ENCODE measurements at places on chromosomes 12 and 14.

DNA sequence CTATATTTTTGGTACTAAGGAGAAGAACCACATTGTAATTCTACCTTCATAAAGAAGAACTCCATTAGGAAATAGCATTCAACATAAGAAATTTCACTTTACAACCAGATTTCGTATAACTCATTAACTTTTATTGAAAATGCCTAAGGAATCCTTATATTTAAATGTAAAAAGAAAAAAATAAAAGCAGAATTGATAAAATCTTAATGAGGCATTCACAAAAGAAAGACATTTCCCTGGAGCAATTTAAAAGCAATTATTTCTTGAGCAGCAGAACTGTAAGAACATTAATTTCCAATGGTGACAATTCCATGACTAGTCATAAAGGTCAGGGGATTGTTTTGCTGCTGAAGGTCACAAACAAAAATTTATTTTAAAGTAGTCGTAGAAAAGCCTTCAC is 1192.8 kb upstream of the TMEM132C start:
- no peak for DNase-seq

GRCh38 chr12:2112401-2112800 is 59.6 kb downstream of the CACNA1C start:
- peak; percentile 45 for DNase-seq

DNA sequence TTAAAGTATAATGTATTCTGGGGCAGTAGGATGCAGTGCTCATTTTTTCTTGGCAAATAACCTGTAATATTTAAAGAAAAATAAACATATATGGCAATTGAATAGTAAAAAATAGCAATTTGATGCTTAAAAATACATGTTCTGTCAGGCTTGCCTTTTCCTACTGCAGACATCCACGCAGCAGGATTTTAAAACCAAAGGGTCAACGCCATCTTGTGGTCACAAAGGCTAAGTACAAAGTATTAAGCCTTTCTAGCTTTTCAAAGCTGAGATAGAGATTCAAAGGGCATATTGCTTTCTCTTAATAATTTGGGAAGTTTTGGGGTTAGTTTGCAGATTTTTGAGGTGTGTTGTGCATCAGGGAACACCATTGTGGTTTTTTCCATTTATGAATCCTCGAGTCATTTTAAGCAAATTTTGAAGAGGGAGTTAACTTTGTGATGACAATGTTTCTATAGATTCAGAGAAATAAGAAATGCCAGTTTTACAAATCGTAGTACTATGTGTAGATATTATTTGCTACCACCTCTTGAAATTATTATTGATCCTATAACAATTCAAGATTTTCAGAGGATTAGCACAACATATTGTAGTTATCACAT is 4.7 kb upstream of the CCER1 start:
- peak; percentile 81 for DNase-seq

- peak; percentile 46 for DNase-seq
Observed at GRCh38 chr12:25130741-25131188, 64.2 kb downstream of the DNAI7 start.

GRCh38 chr12:28023156-28023887 is 50.8 kb upstream of the PTHLH start:
- DNase-seq = no peak

DNA sequence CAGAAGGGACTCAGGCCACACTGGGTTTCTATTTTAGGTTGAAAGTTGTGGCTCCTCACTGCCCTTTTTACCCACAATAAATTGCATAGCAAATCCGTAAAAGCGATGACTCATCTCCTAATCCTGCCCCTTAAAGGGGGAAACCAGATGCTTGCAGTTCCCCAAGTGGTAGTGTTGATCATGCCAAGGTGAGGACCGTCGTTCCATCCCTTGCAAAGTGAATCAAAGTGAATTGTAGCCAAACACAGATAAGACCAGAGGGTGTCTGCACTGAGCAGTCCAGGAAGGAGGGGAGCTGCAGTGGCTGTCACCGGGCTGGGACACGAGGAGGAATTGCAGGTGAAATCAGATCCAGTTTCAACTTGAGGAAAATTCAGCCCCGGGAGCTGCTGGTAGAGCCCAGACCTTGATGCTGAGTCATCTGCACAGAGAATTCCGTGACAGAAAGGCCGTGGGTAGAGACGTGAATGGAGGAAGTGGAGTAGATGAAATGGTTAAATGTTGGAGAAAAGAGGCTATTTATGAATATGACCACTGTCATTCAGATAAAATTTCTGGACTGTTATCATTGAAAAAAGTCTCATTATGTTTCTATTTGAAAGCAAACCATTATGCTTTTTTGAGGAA is 44.2 kb upstream of the MMP17 start:
- DNase-seq = peak; percentile 28

DNA sequence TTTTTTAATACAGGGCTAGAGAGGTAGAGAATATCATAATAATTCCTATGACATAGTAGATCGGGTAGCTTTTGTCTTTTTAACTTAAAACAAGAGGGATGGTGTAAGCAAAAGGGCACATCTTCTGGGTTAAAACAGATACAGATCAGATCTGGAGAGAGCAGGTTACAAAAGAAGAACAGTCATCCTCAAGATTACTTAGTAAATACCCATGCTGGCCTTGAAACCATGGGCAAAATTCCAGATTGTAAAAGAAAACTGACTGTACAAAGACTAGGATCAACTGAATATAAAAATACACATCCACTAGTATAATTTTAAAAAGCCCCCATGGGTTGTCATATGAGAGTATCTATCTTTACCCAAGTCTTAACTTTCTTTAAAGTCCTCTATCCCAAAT is 76.7 kb downstream of the MED13L start:
- no peak for DNase-seq

- no peak for DNase-seq
Observed at GRCh38 chr14:50607181-50607580, 47.2 kb downstream of the ATL1 start.

DNA sequence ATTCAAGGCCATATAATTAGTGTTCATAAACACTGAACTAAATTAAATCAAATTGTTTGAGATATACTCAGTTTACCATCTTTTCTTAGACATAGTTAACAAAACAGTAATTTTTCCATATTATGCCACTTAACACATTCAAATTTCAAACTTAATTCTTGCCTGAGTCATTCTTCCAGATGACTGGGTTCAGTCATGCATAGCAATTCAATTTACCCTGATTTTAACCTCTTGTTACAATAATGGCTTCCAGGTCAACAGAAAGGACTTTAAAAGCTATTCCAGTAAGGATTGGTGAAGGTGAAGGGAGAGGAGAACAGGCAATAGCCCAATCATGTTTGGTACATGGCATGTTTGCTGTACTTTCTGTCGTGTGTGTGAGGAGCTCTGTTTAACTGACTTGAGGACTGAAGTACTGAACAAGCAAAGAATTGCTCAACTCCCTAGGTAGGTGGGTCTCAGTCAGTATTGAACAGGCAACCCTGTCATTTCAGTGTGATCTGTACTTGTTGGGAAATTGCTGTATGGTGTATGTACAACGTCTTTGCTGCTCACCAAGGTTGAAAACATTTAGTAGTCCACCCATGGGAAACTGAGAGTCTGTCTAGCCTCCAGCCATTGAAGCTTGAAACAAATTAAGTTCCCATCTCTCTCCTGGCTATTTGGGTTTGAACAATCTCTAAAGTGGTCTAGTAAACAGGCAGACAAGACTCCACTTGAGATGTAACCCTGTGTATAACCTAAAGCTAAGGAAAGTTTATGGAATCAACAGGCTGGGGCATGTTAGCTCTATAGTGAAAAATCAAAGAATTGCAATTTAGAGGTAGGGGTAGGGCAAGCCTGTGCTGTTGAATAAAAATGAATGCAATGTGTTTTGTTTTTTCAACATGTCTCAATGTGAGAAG is 327.2 kb downstream of the BTG1 start:
- no peak for DNase-seq

DNA sequence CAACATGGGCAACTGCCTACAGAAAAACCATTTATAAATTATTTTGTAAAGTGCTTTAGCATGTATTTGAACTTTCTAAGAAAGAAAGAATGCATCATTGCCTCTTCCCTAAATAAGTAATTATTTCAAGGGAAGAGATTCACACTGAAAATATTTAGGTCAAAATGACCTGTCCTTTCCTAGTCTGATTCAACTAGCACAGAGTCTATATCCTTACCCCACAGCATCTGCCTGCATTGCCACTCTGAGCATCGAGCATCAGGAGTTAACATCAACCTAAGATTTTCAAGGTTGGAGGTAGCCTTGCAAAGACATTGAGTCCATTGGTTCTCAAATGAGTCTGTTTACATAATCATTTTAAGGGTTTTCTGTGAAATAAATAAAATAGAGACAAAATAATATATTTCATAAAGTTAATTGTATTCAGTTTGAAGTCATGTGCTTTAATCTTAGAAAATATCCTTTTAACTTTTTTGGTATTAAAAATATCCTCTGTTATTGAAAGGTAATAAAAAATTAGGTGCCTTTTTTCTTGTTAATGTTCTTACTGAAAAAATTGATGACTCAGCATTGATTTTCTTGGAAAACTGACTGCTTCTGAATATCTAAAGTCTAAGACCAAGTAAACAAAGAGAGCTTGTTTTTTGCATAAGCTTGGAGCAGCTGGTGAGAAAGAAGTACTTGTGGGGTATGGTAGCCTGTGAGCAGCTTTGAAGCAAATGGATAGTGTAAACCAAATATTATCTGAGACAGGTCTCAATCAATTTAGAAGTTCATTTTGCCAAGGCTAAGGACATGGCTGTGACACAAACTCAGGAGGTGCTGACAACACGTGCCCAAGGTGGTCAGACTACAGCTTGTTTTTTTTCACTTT is 269.0 kb upstream of the CLEC14A start:
- DNase-seq = no peak

DNA sequence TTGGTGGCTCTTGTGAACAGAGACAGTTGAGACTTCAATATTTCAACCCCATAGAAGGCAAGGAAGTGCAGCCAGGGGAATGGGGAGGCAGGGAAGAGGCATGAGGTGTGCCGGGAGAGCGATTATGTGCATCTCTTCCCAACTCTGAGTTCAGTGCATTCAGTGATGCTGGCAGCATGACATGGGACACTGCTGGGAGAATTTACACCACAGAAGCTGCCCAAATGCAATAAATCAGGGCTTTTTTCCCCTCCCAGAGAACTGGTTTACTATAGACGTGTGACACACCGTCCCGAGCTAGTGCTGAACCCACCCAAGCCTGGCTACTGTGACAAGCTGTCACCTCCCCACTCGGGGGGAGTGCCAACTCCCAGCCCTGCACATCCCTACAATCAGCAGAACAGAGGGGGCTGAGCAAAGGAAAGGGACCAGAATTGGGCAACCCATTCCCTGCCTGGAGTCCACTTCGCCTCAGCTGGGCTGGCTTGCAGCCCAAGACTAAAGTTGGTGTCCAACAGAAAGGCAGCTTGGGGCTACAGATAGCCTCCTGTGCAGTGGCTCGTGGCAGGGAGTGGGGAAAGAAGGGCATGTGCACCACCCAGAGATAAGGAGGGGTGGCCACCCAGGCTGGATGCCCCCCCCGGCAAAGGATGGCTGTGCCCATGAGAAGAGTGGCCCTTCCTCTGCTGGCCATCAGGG is 16.7 kb downstream of the AHSA1 start:
- DNase-seq = no peak

DNA sequence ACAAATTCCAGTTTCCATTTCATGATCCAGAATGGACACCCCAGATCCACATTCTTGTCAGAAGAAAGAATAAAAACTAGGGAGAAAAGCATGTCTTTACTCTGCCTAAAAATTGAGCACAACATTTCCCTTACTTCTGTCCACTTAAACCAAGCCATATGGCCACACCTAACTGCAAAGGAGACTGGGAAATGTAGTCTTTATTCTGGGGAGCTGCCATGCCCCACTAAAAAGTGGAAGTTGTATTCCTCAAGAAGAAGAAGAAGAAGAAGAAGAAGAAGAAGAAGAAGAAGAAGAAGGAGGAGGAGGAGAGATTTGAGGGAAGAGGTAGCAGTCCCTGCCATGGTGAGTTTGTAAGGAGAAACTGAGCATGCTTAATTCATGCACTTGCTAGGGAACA is 84.5 kb downstream of the GPR65 start:
- DNase-seq = no peak

Data from tongue (tissue), 3 donors.